ENCODE measurements at places on chromosomes 2 and 18.

- DNase-seq: no peak
Observed at GRCh38 chr2:109144721-109145120, 15.7 kb downstream of the SH3RF3 start.

- DNase-seq: no peak
Observed at GRCh38 chr18:26227051-26227670, 916 bp downstream of the TAF4B start.

DNA sequence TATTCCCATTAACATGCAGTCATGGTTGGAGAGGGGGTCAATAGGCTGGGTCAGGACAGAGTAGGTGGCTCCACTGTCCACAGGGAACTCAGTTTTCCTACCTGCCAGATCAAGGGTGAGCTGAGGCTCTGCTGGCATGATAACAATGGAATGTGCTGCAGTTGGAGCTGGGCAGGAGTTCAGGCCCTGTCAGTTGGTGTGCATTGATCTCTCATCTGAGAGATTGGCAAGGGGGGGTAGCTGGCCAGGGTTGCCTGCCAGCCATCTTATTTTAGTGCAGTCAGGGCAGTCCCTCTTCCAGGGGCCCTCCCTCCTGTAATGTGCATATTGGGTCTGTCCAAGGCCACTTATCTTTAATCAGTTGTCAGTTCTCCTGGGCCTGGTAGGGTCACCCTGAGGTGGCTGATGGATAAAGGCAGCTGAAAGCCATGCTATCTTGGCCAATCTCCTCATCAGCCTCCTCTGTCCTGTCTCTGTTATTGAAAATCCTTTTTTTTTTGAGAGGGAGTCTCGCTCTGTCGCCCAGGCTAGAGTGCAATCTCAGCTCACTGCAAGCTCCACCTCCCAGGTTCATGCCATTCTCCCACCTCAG is 38.1 kb upstream of the CCBE1 start:
- DNase-seq: no peak

GRCh38 chr2:140154706-140155105 is 1374.5 kb upstream of the NXPH2 start:
- DNase-seq: peak; percentile 77

DNA sequence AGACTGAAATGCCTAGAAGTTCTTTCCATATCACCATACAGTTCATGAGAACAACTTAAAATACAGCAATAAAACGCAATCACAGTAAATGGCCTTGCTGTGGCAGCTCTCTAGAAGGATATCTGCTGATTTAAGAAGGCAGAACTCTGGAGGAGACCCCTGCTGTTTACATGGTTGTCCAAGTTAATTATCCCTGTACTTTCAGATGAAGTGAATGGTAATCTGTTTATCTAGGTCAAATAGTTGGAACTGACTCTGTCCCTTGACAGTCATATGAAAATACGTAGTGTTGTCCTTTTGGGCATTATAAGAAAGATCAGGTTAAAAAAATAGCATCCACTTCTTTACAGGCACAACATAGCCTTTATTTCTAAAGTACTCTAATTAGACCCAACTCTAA is 115.6 kb downstream of the COLEC12 start:
- no peak for DNase-seq

DNA sequence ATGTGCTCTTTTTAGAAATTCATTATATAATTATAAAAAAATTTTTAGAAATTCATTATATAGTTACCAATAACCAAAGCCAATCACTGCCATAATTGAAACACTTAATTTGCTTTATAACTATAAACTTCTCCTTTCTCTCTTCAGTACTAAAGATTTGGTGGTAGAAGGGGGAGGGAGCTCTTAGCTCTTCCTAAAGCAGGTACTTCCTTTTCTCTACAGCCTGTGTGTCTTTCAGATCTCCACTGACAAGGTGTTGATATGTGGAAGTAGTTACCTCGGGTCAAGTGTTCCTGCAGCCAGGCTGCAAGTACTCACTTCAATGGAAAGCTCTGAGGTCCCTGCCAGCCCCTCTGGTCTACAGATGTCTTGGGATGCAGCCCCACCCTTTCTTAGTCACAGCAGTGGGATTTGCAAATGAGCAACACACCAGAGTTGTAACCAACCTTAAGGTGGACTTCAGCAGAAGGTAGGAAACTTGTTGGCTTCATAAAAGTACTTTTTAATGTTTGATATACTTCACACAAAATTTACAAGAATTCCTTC is 690.0 kb downstream of the ARHGAP15 start:
- no peak for DNase-seq

DNA sequence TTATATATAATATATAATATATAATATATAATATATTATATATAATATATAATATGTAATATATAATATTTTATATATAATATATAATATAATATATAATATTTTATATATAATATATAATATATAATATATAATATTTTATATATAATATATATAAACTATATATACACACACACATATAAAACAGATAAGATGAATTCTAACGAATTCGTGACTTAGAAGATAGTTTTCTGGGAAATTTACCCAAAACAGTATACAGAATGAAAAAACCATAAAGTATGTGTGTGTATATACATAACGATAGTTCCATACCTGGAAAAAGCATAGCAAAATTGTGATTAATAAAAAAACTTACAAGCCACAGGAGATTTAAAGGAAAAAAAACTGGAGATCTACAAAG is 80.6 kb downstream of the THADA start:
- no peak for DNase-seq

- DNase-seq: no peak
Observed at GRCh38 chr2:240211598-240212424, 71.4 kb upstream of the OTOS start.

DNA sequence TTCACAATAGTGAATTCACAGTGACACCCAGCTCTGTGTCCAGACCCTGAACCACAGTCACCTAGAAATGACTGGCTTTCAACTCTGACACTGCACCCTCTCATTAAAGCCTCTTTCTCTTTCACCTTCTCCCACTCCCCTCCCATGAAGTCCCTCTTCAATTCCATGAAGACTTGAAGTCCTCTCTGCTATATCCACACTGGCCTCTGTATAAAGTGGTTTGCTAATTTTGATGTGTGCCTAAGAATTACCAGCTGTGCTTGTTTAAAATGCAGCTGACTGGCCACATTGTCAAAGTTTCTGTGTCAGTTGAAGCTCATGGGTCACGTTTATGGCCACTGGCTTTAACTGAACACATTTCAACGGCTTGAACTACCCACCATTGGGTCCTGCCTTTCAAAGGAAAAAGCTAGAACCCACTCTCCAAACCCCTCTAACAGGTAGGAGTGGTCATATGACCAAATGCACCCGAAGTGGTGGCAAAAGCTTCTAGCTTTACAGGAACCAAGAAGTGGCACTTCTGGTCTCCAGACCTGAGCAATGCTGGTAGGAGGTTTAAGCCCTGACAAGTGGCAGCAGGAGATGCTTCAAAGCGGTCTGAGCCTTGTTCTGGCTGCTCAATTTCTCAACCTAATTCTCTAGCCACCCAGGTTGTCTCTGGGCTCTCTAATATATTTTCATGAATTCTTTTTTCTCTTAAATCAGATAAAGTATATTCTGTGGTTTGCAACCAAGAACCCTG is 34.2 kb downstream of the B4GALT6 start:
- no peak for DNase-seq

DNA sequence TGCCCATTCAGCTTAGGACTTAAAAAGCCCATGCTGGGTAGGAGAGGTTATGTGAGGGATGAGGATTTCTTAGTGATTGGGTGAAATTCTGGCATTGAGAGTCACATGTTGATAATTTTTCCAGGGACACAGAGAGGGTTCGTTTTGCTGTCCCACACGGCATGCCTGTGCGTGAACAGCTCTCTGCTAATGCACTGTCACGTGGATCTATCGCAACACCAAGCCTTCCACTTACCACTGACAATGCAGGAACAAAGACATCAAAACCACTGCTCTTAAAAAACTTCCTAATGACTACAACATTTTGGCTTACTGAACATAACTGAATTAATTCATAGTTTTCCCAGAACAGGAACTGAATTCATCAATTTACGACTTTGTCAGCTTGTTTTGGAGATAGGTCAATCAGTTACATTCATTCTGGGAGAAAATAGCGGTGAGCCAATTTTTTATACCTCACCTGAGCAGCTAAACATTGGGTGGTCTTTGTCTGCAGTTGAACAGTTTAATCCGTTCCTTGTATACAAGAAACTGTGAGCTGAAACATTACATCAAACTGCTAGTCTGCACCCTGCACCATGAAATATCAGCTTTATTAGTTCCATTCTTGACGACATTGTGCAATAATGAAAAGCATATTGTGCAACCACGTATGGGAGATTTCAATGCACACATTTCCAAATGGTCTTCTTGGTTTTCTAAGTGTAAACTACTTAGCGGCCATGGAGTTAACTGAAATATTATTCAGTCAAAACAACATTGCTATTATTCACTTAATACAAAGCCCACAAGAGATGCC is 127.1 kb downstream of the LPIN1 start:
- DNase-seq: peak; percentile 56

DNA sequence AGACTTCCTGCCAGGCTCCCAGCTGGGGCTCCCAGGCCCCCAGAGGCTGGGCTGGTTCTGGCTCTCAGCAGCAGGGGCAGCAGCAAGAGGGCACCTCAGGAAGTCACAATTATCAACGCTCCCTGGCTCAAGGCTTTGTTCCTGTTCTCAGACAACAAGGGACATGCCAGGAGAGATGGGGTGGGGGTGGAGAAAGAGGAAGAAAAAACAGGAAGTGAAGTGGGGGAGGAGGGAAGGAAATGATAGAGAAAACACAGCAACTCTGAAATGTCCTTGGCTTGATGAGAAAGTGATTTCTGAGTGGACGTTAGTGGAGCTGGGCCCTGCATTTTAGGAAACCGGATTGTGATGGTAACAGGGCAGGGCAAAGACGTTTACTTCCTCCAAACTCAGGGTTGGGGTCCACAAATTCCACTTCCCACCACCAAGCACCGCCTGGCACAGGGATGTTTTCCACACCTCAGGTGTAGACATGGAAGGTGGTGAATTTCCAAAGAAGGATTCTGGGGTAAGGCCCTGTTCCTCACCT is 40.4 kb downstream of the CYRIA start:
- no peak for DNase-seq

GRCh38 chr2:177474301-177474700 is 81.7 kb downstream of the AGPS start:
- no peak for DNase-seq

DNA sequence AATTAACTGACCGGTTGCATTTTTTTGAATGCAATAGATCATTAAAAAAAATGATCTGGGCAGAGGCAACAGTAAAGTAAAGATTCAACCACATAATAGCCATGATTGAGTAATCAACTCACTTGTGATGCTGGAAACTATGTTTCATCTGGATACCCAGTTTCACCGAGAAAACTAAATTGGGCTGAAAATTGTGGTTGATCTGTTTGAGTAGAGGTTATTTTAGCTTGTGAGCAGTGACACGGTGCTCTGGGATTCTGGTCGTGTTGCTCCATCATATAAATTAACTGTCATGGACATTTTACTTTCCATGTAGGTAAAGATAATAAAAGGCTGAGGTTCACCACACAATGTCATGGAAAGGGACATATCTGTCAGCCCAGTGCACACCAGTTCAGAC is 58.7 kb downstream of the CD226 start:
- no peak for DNase-seq

DNA sequence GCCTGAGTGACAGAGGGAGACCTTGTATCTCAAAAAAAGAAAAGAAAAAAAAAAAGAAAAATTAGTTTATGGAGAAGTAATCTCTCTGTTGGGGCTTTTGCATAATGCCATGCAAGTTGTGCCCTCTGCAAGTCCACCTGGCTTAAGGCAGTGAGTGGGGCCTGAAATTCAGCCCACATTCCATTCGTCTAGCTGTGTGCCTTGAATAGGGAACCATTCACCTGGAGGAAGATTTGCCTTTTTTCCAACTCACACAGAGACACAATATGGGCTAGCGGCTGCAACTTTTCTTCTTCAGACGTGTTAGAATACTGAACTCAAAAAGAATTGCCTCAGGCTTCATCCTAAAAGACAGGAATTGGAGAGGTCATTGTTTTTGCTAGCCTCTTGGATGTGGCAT is 160.0 kb upstream of the STON1 start:
- DNase-seq: no peak

All from skeletal muscle cell (primary cell).